A673 (cell line): ENCODE measurements at places on chromosomes 13 and 19. TPM values are rescaled to one million over a fixed set of nuclear protein-coding genes. Genes with fewer than 3 reads are reported as not detected.

- no peak for DNase-seq
Observed at GRCh38 chr19:30566681-30567420, 194.7 kb downstream of the ZNF536 start.

DNA sequence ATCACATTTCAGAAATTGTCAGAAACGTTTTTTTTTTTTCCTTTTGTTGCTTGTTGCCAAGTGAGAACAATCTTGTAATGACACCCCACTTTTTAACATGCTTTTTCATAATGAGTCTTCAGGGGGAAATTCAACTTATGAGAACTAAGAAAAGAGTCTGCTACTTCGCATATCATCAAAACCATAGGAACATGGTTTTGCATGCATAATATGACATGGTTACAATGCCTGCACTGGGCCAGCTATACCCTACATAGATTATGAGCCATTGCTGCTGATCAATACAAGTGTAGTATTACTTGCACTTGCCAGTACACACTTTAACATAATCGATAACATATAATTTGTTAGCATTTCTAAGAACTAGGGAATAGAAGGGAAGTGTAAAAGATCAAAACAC, 191.0 kb upstream of the NBEA start:
- DNase-seq = no peak

DNA sequence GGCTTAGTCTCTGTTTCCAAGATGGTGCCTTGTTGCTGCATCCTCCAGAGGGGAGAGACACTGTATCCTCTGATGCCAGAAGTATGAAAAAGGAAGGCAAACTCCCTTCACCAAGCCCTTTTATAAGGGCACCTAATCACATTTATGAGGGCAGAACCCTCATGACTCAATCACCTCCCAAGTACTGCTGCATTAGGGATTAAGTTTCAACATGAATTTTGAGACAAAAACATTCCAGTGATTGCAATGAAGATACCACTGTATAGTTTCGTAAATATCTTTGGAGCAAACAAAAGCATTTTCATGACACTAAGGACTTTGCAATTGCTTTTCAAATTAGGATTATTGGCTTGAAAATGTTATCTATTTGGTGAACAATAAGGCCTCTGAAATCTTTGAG, 63.8 kb downstream of the RNF17 start:
- peak; percentile 2 for DNase-seq

GRCh38 chr19:18408053-18408476, 10.6 kb upstream of the LRRC25 start:
- DNase-seq = peak; percentile 56

GRCh38 chr13:99514801-99515200, 13.5 kb downstream of the TM9SF2 start:
- DNase-seq = no peak

DNA sequence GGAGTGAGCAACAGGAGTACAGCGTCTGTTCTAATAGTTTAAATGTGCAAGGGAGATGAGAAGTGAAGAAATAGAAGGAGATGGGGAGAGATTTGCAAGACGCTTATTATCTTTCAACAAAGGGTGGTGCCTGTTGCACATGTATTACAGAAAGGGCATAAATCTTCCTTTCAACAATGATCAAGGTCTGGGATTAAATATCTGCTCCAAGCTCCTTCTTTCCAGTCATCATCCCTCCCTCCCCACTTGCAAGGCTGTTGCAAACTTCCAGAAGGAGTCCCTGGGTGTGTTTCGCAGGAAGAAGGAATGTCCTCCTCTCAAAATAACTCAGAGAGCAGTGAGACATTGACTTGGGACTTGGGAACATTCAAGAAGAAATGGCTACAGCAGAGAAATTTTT, 63.5 kb upstream of the MYCBP2 start:
- no peak for DNase-seq

GRCh38 chr19:8004723-8005513, 523 bp downstream of the ELAVL1 start:
- peak; percentile 30 for DNase-seq

GRCh38 chr13:105213512-105213911, 1322.0 kb downstream of the EFNB2 start:
- DNase-seq = no peak

GRCh38 chr19:49691243-49692146, 579 bp downstream of the CPT1C start:
- DNase-seq = peak; percentile 88

- DNase-seq = no peak
Observed at GRCh38 chr19:49201042-49201441, 43.5 kb downstream of the TRPM4 start.

DNA sequence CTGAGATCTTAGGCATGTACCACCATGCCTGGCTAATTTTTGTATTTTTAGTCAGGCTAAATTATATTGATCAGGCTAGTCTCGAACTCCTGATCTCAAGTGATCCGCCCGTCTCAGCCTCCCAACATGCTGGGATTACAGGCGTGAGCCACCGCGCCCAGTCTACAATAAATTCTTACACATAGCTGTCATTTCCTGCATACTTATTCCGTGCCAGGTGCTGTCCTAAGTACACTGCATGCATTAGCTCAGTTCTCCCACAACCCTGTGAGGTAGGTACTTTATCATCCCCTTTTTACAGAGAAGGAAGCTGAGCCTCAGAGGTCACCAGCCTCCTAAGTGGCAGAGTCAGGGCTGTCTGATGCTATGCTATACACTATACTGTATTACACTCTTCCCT, 7.2 kb upstream of the RHPN2 start:
- DNase-seq = no peak

DNA sequence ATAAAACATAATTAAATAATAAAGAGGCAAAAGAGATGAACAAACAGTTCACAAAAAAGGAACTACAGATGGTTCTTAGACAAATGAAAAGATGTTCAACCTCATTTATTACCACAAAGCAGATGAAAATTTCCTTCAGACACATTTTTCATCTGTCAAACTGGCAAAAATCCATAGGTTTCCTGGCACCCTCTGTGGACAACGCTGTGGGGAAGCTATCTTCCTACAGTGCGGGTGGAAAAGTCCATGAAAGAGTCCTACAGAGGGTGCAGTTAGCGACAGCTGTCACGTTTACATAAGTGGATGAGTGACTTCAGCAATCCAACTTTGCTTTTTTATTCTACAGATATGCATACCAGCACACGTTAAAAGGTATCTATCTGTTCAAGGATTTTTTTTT, 30.3 kb upstream of the PDCD5 start:
- peak; percentile 50 for DNase-seq

- DNase-seq = no peak
Observed at GRCh38 chr13:41941174-41941573, 19.7 kb downstream of the VWA8 start.

DNA sequence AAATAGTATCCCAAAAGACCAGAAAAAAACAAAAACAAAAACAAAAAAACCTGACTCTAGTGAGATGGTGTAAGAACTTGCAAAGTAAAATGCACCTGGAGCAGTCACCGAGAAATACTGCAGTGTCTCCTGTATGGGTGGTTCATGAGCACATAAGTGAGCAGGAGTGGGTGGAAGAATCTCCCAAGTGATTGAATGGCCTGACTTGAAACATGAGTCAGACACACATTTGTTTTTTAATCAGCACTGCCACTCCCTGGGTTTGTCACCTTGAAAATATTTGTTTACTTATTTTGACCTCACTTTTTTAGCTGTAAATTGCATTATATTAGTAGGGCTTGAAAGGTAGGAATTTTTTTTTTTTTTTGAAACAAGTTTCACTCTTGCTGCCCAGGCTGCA, 2.0 kb downstream of the ZNF431 start:
- no peak for DNase-seq

DNA sequence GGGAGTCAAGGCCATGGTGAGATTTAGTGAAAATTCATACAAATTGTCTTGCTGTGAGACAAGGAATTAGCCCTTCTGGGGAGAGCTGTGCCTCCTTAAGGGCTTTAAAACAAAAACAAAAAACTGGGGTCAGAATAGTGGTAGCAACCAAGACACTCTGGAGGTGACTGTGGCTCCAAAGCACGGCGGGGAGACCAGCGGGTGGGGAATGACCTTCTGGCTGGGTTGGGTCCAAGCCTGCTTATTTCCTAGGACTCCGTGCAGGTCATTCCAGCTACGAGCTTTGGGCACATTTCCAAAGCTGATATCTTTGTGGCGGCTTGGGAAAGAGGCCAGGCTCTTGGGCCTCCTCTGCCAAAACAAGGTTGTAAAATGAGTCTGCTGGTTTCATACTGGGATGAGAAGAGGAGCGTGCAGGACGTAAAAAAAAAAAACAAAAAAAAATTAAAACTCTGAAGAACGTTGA, 348.3 kb downstream of the UQCRFS1 start:
- DNase-seq = no peak

The ADAMTSL5 gene
- total RNA-seq = 0.59 and 0.86 TPM in 2 replicates

The CGB8 gene
- total RNA-seq = not detected in 2 replicates

The LHFPL6 gene
- total RNA-seq = 63.9 and 72.1 TPM in 2 replicates

The METTL21C gene
- not detected in 2 replicates for total RNA-seq

The PRR22 gene
- 6.5 and 8.2 TPM in 2 replicates for total RNA-seq

The PGLYRP2 gene
- total RNA-seq = 3.5 and 4.7 TPM in 2 replicates

The GPR180 gene
- total RNA-seq = 7.2 and 8.3 TPM in 2 replicates
